ENCODE measurements at places on chromosomes 7 and 10. TPM values are rescaled to one million over a fixed set of nuclear protein-coding genes. Genes with fewer than 3 reads are reported as not detected.

DNA sequence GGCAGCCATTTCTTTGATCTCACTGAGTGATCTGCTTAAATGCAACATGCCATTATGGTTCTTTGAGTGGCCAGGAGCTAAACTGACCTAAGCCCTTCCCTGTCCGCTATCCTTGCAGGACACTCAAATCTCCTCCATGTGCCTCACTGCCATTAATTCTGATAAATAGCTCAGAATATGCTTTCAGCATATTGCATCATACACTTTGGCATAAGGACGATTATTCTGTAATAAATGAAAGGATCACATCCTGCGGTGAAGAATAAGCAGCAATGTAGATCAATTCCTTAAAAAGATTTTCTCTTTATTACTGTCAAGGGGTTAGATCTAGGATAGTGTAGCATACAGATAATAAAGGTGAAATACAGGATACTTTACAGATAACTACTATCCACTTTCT, 231.8 kb upstream of the CTBP2 start:
- DNase-seq: no peak

The MAT1A gene
- not detected for total RNA-seq

- DNase-seq: no peak
Measured at GRCh38 chr7:100486753-100487446, 3.2 kb downstream of the NYAP1 start.

DNA sequence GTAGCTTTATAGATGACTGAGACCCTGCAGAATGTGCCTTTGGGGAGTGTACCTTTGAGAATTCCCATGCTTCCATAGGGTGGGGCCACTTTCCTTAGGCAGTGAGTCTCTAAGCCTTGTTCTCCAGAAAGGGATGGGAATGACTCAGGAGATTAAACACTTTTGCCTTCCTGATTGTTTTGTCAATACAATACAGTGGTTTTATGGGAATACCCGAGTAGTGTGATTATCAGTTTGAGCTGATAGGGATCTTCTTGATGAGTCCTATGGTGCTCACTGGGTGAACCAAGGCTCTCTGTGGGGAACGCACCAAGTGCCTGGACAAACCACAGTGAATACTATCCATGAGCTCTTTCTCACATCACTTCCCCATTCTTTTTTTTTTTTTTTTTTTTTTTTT, 6.3 kb downstream of the MYOF start:
- DNase-seq: no peak

DNA sequence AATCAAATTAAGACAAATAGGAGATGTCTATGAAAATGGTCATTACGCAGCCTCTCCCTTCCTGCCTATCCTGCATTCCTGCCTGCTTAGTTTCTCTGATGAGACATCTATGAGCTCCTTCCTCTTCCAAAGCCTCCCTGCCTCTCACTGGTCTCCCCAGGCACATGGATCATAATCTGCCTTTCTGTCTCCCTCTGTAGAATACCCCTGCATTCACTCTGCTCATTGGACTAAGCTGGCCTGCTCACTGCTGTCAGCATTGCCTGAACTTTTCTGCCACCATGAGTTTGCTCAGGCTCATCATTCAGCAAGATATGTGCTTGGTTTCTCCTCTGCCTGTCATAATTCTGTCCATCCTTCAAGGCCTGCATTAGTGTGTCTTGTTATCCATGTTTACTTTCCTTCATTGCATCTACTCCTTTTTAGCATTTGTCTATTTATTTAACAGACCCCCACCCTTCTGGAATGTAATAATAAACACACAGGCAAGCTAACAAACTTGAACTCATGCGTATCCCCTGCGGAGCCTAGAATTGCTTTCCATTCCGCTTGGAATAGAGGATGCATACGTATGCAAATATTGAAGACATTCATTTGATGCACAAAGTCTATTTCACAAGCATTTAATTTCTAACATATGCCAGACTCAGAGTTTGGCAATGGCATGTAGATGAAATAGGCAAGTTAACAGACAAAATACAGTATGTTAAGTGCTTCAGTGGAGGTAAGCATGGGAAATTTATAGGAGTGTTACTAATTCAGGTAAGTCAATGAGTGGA, 88.3 kb downstream of the PTPRZ1 start:
- no peak for DNase-seq

Measured in Peyer's patch (tissue), 4 donors.